ENCODE measurements at places on chromosomes 12 and 14. TPM values are rescaled to one million over a fixed set of nuclear protein-coding genes. Genes with fewer than 3 reads are reported as not detected.
A peak's percentile ranks its signal among the peaks of the same experiment; 100 is the strongest.

The SPX gene
- total RNA-seq = under 0.01 TPM

DNA sequence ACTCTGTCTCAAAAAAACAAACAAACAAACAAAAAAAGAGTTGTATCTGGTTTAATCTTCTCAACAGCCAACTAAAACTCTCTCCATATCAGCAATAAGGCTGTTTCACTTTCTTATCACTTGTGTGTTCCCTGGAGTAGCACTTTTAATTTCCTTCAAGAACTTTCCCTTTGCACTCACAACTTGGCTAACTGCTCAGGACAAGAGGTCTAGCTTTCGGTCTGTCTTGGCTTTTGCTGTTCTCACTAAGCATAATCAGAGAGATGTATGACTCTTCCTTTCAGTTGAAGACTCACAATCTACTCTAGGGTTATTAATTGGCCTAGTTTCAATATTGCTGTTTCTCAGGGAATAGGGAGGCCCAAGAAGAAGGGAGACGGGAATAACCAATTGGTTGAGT is 12.3 kb downstream of the NEMP1 start:
- DNase-seq = no peak

DNA sequence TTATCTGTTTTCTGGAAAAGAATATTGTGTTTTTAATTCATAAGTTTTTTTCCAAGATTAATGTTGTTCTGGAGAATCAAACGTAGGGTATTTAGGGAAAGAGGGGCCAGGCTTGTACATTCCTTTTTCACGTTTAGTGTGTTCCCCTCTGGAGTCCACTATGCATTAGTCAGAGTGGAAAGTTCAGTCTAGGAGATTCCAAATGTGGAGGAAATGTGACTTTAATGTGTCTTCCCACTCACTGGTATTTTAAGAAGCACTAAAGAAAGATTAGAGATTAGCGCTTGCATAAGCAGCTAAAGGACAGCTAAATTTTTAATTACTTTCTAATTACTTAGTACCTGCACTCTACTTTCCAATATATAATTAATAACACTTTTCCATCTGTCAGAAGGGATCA is 4.4 kb upstream of the PDE6H start:
- peak; percentile 17 for DNase-seq

GRCh38 chr12:32559434-32559833 is 119.7 kb upstream of the DNM1L start:
- DNase-seq = peak; percentile 77

GRCh38 chr14:54817506-54817905 is 85.1 kb downstream of the GCH1 start:
- no peak for DNase-seq

Measured in fibroblast of villous mesenchyme (primary cell).